M059J (cell line): ENCODE measurements at places on chromosomes 16 and 17.

GRCh38 chr17:51164911-51165679 lies 1.1 kb upstream of the NME2 start:
- DNase-seq = no peak

GRCh38 chr16:4116325-4117249 lies at the start of gene ADCY9:
Gene ADCY9, minus strand, starts transcription at chr16:4116442. Its CDS starts 1,000 bp downstream, at chr16:4115442.
- DNase-seq = peak; percentile 61

DNA sequence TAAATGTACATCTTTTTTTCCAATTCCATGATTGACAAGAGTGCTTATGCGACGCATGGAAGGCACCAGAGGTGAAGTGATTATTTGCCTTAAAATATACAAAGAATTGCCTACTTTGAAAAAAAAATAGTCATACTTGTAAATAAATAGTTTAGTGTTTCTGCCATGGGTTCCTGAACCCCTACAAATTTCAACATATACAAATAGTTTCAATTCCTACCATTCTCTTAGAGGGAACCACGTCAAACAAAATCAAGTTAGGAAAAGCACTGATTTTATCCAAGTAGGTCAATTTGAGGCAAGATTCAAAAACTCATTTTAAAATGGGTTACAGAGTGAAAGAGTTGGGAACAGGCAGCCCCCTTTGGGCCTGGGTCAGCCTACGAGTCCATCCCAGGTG lies 11.7 kb downstream of the CMTM3 start:
- no peak for DNase-seq

GRCh38 chr17:72931635-72932034 lies 160.9 kb downstream of the SLC39A11 start:
- DNase-seq = no peak

GRCh38 chr16:4378161-4378666 lies 6.6 kb downstream of the VASN start:
- no peak for DNase-seq

DNA sequence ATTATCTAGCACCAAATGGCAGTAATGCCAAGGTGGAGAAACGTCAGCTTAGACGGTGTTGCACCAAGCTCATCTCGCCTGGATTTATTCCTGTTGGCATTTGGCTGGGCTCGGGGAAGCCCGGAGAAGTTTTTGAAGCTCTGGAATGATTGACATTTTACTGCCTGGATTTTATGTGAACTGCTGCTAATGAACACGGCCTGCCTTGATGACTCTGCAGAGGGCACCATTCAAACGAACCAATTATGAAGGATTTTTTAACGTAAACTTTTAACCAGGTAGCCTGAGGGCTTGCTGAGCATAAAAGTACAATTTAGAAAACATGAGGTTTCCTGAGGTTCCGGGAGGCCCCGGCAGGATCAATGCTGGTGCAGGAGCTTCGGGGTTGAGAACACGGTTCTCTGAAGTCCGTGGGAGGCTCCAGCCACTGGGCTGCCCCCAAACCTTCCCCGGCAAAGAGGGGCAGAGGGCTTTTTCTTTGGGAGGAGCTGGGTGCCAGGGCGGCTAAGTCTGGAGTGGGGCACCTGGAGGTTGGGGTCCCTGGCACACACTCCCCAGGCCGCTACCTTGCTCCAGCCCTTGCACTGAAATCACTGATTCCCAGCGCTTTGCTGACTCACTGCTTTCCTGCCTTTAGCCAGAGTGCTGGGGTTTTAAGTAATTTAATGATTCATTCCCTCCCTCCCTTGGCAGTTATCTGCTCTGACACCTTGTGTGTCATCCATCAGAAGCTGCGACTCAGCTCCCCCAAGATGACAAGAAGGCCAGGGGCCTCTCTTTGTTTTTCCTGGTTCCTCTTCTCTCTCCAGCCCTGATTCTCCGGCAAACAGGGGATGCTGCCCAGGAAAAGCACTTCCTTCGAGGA lies 161.2 kb upstream of the IRX3 start:
- peak; percentile 97 for DNase-seq

GRCh38 chr17:17849845-17850373 lies 13.1 kb upstream of the SREBF1 start:
- peak; percentile 84 for DNase-seq

GRCh38 chr17:79164913-79165695 lies 90.5 kb downstream of the ENGASE start:
- DNase-seq = no peak

DNA sequence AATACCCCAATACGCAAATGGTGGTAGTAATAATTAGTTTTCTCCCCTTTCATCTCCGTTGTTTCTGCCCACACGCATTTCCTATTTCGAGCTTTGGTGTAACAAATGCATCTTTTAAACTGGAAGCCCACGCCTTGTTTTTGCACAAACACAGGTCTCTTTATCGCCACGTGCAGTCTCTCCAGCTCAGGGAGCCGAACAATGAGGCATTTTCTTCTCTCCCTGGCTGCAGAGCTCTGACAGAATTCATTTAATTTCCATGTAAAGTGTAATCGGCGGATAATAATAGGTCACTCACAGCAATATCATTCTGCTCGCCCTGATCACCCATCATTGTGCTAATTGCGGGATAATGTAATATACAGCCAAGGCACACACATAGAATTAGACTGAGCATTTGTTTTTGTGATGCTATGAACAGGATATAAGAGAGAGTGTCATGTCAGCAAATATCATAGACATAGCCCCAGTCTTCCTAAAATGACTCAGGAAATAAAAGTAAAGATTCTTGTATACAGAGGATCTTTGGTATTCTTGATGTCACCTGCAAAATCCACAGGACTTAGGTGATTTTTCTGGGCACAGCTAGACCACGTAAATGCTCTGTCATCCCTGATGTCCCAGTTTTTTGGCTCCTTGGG lies 452.6 kb upstream of the CDH11 start:
- no peak for DNase-seq

GRCh38 chr16:4828567-4829321 lies 18.3 kb downstream of the GLYR1 start:
- no peak for DNase-seq

DNA sequence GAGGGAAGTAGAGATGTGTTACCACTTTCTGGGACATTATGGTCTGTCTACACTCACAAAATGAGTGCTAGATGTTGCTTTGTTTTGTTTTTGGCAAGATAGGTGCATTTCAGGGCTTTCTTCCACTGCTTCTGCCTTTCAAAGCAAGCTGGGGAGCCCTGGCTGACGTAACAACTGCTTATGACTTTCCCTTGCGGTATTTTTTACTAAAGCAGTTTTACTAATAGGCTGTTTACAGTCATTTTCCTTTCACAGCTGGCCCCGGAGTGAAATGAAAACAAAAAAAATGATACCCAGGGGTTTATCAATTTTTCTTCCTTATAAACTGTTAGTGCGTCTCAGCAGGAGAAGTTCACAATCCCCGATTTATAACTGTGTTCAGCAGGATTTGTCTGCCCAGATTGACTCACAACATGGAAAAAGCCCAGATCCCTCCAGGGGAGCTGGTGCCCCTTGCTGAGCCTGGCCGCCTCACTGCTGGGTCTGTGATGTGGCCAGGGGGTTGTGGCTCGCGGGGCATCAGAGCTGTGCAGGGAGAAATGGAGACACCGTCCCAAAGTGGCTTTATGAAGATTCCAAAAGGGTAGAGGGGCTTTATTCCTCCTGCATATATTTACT lies 184.4 kb upstream of the HS3ST3A1 start:
- DNase-seq = peak; percentile 55

GRCh38 chr16:27066668-27067537 lies at the start of gene C16orf82:
Gene C16orf82, plus strand, starts transcription at chr16:27066927.
- DNase-seq = no peak

- peak; percentile 52 for DNase-seq
Observed at GRCh38 chr16:60151987-60152386, 1417.9 kb upstream of the GOT2 start.

- DNase-seq = no peak
Observed at GRCh38 chr16:369866-370436, 387 bp downstream of the MRPL28 start.
